Stimulated activated CD8-positive, alpha-beta memory T cell treated with anti-CD3 and anti-CD28 coated beads, Interleukin-2, amount 100 ng/mL, for 48 hours (primary cell): ENCODE measurements at places on chromosomes 1 and 21.

DNA sequence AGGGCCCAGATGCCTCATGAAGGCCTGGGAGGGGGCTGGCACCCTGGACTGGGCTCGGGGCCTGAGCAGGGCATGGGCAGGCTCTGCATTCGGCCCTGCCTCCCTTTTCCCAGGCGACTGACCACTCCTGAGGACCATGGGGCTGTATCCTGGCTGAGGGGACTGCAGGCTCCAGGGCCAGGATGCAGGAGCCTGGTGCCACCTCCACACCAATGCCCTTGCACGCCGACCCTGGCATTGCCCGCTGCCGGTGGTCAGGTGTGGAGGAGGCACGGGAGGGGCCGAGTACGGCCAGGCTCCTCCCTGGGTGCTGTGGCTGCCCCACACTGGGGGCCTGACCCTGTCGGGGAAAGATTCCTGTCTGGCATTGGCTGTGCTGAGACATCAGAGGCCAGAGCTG, 128.9 kb downstream of the SIK1 start:
- DNase-seq = no peak

GRCh38 chr1:1442069-1442770, 6.7 kb downstream of the VWA1 start:
- DNase-seq = no peak

- no peak for DNase-seq
These were observed 99.6 kb upstream of the CDC42BPA start for GRCh38 chr1:227417756-227418480.

GRCh38 chr1:37867784-37868183, 8.4 kb upstream of the MTF1 start:
- no peak for DNase-seq

DNA sequence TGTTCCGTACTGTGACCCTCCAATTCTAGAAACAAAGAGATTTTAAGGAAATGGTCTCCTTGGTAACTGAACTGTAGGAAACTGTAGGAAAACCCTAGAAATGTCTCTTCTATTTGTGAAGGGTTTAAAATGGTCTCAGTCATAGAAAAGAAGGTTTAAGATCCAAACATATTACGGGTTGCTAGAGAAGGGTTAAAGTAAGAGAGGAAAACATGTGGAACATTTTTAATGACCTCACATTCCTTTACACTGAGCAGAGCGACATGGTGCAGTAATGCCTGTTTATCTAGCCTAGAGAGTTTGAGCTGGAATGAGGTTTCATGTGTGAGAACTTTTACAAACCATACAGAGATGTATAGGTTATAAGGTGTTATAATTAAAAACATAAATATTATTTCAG, 36.9 kb upstream of the C1orf105 start:
- no peak for DNase-seq

DNA sequence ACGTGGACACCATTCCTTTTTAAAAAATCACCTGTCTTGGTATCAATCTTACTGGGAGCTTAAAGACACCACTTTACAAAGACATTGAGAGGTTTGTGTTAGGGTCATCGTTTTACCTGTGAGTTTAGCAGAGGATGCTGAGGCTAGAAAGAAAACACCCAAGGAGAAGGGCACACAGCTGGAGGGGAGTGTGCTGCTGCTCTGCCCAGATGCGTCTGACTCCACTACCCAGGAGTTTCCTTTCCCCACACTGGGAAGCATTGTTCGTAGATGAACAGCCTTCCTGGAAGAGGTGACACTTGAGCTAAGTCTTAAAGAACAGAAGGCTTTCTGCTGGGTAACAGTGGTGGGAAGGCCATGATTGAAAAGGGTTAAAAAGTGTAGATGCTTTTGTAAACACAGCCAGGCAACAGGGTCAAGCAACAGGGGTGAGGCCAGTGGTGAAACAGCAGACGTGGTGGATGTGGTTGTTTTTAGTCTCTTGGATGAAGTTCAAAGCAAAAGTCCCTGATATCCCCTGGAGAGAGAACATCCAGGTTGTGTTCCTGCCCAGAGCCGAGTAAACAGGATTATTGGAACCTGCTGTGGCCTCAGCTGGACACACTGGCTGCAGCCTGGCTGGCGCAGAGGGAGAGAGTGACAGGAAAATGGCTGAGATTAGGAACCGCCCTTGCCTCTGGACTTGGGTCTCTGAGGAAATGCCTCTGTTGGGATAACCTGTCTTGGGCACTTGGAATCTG, 198.6 kb upstream of the JUN start:
- no peak for DNase-seq

- DNase-seq = no peak
These were observed 33.3 kb upstream of the SLC30A10 start for GRCh38 chr1:219961684-219962083.

DNA sequence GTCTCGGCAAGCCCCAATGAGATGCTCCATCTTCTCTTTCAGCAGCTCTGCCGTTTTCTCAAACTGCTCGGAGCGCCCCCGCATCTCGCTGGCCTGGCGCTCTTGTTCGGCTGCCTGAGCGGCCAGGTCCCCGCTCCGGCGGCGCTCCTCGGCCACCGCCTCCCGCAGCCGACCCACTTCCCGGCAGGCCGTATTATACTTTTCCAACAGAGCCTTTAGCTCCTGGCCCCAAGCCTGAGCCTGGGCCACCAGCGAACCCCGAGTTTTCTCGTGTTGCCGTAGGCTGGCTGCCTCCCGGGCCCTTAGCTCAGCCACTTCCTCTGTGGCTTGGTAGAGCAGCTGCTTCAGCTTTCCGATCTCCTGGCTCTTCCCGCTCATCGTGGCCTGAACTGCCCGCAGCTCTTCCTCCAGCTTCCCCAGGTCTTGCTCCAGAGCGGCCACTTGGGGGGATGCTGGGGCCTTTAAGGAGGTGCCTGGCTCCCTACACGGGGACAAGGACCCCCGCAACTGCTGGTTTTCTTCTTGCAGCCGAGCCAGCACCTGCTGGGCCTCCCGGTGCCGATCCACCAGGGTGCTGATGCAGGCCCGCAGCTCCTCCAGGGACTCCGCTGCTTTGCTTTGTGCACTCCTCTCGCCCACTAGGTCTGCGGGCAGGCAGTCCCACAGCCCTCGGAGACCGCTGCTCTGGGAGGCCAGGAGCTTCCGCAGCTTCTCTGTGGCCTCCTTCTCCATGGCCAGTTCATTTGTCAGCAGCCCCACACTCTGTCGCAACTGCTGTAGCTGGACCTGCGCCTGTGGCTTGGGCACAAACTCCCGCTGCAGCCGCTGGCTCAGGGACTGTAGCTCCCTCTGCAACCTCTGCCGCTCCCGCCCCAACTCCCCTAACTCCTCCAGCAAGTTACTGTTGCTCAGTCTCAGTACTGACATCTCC, 13.4 kb upstream of the PIAS3 start:
- DNase-seq = peak; percentile 19

DNA sequence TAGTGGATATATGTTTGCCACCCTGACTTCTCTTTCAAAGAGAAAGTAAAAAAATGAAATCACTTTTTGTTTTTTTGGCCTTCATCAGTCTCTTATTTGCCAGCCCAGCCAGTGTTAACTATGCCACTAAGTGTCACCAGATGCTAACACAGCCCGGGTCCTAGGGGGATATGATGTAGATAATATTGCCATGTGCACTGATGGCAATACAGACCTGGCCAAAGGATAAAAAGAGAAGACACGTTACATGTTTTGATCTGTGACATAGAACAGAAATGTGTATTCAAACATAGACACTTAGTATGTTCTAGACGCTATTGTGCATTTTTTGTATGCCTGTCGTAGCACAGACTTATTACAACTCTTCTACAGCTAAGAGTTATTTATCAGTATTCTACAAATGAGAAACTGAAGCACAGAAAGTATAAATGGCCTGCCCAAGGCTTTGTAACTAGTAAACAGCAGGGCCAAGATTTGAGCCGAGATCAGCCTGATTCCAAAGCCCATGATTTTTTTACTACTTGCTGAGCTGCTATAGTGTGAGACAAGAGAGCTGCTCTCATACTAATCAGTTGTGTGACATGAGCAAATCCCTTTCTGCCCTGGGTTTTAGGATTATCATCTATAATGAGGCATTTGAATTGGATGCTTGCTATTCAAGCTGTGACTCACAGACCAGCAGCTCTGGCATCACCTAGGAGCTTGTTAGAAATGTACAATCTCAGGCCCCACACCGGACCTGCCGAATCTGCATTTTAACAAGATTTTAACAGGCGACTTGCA, 6.3 kb downstream of the LRRC53 start:
- no peak for DNase-seq

GRCh38 chr1:35568975-35569395, 4.1 kb upstream of the TFAP2E start:
- peak; percentile 46 for DNase-seq

GRCh38 chr1:192005976-192006375, 152.3 kb upstream of the RGS18 start:
- no peak for DNase-seq

- DNase-seq = no peak
These were observed 4.5 kb downstream of the TMCC2 start for GRCh38 chr1:205232127-205232820.

DNA sequence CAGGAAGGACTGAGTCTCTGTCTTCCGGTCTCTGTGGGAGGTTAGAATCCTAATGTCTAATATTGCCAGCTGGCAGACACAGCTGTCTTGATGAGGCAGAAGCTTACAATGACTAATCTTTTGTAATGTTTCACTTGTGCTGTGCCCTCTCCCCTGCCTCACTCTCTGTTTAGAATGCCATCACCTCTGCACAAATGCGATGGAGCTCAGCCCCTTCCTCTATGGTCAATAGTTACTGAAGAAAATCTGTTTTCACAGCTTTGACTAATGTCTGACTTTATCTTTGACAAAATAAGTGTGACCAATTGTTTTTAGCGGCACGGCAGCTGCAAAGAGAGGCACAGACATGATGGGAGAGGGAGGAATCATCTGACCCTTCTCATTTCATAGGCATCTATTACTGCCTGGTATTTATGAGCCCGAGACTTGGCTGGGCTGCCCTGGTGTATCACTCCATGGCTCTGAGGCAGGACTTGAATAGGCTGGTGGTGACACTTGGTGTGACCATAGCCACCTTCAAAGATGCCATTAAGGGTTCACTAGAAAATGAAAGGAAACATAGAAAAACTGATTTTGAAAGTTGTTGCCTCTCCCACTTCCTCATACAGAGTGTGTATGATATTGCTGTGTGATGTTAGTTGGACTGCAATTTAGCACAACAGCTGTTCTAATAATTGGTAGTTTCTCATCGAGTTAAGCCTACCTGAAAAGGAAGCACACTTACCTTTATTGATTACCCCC, 163.2 kb upstream of the NBPF11 start:
- DNase-seq = no peak

DNA sequence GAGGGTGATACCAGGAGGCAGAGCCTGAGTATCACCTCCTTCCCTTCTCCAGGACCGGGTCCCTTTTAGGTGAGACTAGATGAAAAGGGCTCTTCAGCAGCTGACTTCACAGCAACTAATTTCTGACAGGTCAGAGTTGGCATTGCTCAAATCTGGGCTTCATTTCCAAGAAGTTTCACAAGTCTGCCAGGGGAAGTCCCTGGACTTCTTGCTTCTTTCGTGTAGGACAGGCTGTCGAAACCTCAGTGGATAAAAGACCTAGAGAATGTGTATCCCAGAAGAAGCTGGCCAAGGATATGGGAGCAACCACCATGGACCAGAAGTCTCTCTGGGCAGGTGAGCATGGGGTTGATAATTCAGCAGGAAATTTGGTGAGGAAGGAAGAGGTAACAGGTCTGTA, at the start of gene CHI3L2:
CHI3L2 (plus strand) TSS at position 280 of the 400 bp plus-strand sequence; CDS start at position 297, 17 bp downstream.
- no peak for DNase-seq

DNA sequence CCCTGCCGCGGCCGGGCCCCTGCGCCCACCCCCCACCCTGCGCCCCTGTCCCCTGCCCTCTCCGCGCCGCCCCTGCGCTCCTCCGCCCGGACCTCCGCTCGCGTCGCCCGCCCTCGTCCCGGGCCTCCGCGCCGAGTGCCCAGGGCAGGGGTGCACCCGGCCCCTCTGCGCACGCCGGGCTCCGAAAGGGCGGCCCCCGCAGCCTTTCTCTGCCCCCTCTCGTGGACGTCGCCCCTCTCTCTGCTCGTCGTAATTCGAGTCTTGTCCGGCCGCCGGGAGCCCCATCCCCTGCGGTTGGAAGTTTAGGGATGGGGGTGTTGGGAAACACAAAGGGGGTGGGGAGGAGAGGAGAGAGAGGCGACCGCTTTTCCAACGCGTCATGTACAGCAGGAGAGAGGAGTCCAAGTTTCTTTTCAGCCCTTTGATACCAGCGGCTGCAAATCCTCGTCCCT, 407 bp downstream of the GALNT2 start:
- peak; percentile 22 for DNase-seq
